ENCODE measurements at places on chromosomes 5 and 9.

GRCh38 chr9:96031916-96032534, 156.5 kb downstream of the ERCC6L2 start:
- DNase-seq = no peak

DNA sequence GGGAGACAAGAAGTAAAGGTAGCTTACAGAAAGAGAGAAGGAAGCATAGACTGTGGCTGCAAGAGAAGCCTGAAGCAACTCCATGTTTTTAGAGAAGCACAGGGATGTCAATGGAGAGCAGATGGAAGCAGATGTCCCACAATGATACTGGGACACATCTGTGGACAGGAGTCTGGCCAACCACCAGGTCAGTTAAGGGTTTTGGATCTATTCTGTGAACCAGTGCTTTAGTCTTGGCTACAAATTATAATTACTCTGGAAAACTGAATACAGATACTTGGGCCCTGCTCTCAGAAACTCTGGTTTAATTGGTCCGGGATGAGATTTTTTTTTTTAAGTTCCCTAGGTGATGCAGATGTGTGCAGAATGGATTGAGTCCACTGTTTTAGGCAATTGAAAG, 592.8 kb downstream of the CSNK1G3 start:
- DNase-seq = no peak

- no peak for DNase-seq
These were observed 398.2 kb downstream of the NFIB start for GRCh38 chr9:13915591-13916301.

GRCh38 chr9:76162751-76163500, 231.3 kb downstream of the RFK start:
- no peak for DNase-seq

DNA sequence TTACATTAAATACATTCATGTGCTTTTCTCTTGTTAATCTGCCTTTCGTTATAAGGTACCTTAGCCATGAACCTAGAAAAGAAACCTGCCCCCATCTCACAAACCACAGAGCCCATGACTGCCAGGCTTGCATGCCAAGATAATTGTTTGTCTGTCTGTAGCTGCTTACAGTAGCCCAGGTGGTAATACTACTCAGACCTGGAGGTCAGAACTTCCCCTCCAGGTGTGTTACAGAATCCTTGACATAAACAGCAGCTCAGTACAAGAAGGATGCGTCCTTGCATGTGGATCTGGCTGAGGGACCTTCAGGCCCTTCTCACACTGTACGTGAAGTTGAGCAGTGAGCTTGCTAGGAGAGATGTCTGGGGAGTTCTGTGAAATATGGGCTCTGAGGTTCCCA, 291.4 kb downstream of the CSNK1G3 start:
- no peak for DNase-seq

- DNase-seq = no peak
These were observed 1.8 kb downstream of the SURF6 start for GRCh38 chr9:133334161-133334560.

- no peak for DNase-seq
These were observed 58.7 kb upstream of the FCN1 start for GRCh38 chr9:134976403-134976802.

GRCh38 chr5:95900383-95900958, 61.2 kb downstream of the ELL2 start:
- DNase-seq = no peak

DNA sequence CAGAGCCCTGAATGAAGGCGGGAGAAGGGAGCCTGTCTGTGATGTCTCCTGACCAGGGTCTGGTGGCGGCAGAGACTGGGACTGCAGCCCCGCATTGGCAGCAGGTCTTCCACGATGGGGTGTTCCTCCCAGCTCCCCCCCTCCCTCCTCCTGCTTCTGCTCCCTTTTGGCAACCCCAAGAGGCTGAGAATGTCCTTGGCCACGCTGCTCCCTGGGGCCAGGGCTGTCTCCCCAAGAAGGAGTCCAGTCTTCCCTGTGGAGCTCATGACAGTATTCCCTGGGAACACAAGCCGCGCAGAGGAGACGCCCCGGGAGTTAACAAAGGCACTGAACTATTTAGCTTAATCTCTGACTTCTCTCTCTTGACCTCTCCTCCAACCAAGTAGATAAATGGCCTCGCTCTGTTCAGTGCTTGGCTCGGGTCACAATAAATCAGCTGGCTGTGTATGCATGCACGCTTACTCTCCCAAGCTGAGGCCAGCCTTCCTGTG, 84.0 kb upstream of the NEURL1B start:
- DNase-seq = no peak

DNA sequence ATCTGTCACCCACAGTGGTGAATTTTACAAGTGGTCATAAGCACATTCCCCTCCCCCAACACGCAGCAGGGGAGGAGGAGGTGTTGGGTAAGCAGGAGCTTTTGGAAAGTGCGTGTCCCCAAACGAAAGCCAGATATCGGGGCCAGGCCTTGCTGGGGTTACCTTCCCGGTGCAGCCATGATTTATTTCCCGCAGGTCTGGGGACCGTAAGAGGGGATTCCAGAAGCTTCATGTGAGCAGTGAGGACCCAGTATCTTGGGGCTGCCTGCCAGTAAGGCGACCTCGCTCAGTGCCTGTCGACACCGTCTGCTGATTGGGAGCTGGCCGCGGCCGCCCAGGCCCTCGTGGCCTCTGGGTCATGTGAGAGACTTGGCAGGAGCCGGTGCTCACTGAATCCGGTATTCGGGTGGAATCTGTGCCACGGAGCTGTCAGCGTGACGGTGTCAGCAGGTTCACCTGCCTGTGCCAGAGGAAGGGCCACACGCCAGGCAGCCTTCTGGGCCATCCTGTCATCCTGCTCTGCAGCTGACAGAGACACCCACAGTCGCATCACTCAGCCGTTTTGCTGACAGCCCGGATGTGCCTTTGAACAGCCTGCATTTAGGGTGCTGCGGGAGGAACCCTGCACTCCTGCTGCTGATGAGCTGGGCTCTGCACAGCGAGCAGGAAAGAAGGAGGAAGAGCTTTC, 37.3 kb downstream of the SEC61B start:
- no peak for DNase-seq

GRCh38 chr5:158819840-158820620, 279.7 kb downstream of the EBF1 start:
- DNase-seq = no peak

DNA sequence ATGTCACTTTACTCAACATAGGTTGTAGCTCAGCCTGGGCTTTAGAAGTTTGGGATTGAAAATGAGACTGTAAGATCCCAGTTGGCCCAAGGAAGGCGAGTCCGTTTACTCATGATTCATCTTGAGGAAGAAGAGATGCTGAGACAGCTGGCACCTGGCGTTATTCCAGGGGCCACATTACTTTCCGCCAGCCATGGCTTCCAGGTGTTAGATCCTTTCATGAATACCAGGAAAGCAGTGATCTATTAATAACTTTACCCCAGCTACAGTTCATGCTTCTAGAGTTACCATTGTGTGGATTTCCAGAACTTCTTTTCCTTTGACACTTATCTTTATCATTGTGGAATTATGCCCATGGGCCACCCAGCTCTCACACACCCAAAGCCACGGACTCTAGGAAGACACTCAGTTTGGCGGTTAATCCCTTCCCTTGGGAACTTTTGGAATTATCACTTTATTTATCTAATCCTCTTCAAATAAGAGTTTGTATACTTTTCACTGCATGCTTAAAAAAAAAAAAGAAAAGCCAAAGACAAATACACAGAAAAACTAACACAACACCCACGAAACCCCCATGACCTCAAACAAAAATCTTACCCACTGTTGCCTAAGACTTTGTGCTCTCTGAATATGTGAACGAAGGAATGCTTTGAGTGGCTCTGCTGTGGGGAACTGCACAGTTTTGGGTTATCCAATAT, 26.9 kb downstream of the RAI14 start:
- no peak for DNase-seq

GRCh38 chr9:113566712-113567071, 103.2 kb downstream of the RGS3 start:
- no peak for DNase-seq

All from GM12891 (cell line).